Frontal cortex (tissue), 4 donors: ENCODE measurements at places on chromosomes 7 and 10.

GRCh38 chr7:794671-795329, 37.5 kb upstream of the SUN1 start:
- DNase-seq = no peak

GRCh38 chr7:118372530-118372929, 148.0 kb downstream of the ANKRD7 start:
- DNase-seq = no peak

DNA sequence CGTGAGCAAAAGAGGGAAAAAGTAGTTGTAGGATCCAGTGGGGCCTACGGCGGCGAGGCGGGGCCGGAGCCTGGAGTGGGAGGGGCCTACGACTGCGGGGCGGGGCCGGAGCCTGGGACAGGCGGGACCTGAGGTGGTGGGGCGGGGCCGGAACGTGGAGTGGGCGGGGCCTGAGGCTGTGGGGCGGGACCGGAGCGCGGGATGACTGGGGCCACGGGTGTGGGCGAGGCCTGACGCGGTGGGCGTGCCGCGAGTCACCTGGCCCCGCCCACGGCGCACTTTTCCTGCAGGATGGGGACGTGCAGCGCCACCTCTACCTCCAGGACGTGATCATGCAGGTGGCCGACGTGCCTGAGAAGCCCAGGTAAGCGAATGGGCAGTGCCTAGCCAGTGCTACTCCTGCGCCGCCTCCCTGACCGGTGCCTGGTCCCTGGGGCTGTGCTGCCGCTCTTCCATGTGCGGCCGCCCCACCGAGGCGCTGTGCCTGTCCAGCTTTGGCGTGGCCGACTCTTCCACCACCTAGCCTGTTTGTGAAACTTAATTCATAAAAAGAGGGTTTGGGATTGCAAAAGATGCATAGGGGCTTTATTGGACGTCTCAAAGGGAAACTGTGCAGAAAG, 496 bp downstream of the ZNF511 start:
- peak; percentile 98 for DNase-seq

DNA sequence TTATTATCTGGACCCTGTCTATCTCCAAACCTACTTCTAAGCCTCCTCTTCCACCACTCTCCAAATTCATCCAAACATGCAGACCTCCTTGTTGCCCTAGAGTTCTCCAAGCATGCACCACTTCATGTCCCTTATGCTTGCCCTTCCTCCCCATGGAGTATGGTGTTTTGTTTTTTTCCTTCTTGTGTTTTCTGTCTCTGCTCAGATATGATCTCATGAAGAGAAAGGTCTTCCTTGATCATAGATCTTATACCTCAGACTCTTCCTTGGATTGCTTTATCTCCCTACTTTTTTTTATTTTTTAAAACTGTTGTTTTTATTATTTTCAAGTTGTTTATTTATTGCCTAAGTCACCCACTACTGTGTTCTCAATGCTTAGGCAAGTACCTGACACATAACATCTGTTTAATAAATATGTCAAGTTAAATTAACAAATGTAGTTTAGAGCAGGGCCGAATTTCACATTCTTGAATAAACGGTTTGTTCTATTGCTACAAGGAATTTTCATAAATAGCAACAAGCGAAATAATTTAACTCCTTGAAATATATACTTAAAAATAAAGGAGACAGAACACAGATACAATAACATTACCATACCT, 84.5 kb downstream of the HGF start:
- DNase-seq = no peak

- no peak for DNase-seq
Measured at GRCh38 chr10:54133203-54133602, 667.8 kb downstream of the PCDH15 start.

GRCh38 chr10:42367532-42368230, 270.7 kb downstream of the ZNF33B start:
- DNase-seq = peak; percentile 86

DNA sequence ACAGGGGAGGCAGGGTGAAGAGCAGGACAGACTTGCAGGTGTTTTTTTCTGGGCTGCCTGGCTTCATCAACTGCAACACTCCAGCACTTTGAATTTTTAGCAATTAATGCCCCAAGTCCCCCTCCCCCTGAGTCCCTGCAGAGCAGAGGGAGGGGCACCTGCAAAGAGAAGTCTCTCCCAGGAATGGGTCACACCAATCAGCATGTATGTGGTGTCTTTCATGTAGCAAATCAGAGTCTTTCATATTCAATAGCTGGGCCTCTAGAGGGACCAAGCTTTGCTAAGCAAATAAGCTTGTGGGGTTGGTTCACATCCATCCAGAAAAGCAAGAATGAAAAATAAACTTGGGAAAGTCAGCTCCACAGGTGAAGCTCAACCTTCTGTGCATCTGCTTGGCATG, 90.7 kb downstream of the PARP12 start:
- DNase-seq = no peak

- DNase-seq = no peak
Measured at GRCh38 chr7:22319424-22320403, 37.2 kb downstream of the RAPGEF5 start.

- DNase-seq = no peak
Measured at GRCh38 chr7:95609277-95609971, 13.1 kb upstream of the PDK4 start.

DNA sequence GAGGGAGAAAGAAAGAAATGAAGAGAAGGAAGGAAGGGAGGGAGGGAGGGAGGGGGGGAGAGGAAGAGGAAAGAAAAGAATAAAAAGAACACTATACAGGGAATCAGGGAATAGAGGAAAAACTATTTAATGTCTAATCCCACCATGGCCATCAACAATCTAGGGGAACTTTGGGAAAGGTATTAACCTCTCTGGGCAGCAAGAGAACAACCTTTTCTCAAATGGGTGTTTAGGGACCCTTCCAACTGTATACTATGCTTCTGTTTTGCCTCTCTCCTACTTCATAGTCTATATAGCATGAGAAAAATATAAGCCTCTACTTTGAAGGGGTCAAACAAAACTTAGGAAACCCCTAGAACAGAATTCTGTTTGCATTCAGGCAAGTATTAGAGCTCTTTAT, 54.5 kb downstream of the CHCHD3 start:
- DNase-seq = no peak

DNA sequence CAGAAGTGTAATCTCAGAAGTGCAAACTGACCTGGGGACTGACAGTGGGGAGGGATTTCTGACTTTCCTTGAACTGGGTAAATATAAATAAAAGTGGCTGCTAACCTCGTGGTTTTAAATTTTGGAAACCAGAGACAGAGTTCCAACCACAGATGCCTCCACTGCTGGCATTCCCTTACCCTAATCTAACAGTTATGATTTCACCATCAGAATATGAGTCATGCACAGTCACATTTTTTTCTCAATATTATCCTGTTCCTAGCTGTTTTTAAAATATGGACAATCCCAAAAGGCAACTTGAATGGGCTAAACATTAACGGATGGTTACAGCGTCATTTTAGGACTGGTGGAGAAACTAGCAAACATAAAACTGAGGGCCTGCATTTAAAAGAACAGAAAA, 264.3 kb upstream of the INHBA start:
- DNase-seq = no peak

DNA sequence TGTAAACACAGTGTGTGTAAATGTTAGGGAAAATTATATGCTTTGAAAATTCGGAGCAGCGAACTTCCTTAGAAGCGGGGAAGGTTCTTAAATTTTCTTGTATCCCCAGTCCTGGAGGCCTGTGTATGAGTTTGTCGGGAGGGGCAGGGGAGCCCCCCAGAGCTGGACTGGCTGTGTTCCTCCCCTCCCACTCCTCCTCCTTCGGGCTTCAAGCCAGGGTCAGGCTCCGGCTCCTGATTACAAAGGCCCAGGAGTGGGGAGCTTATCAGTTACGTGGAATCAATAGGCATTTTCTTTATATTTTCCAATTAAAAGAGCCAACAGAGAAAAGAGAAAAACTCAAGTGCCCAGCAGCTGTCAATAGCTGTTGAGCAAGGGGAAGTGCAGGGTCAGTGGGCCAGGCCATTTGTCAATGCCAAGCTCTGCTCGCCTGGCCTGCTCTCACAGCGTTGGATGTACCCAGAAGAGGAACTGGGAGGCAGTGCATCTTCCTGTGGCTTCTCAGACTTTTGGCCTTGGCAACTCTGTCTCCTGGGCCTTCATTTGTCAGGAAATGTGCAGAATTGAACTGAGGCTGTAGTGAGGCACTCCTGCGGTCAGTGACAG, 156.9 kb upstream of the PCBD1 start:
- DNase-seq = no peak

GRCh38 chr7:2503056-2503941, 16.3 kb upstream of the LFNG start:
- no peak for DNase-seq

DNA sequence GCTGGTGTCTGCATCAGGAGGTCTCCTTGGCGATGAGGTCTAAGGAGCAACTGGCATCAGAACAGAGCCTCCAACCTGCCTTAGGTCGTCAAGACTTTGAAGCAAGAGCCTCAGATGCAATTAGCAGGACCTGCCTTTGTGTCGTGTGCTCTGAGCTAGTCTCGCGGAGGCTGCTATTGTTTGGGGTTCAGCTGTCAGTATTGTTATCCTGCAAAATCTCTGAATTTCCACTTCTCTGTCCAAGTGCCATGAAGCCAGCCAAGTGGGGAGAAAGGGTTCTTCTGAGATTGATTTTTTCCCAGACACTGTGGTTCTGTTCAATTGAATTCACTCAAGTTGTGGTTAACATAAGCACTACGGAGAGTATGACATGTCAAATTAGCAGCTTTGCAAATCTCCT, 78.7 kb downstream of the ADARB2 start:
- no peak for DNase-seq

DNA sequence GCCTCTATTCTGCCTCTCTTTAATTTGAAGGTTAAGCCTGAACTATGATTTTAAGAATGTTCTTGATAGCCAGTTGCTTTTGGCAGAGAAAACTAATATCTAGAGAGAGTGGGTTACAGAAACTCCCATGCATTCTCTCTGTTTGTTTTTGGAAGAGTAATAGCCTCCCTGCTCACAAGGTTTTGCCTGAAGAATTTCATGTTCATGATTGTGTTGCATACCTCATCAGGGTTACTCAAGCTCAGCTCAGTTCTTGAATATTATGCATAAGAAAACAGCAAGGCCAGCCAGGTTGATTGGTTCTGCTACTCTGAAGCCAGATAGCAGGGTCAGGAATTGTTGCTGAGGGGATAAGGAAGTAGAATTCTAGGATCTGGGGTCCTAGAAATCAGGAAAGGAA, 137.4 kb downstream of the MDFIC start:
- DNase-seq = no peak

DNA sequence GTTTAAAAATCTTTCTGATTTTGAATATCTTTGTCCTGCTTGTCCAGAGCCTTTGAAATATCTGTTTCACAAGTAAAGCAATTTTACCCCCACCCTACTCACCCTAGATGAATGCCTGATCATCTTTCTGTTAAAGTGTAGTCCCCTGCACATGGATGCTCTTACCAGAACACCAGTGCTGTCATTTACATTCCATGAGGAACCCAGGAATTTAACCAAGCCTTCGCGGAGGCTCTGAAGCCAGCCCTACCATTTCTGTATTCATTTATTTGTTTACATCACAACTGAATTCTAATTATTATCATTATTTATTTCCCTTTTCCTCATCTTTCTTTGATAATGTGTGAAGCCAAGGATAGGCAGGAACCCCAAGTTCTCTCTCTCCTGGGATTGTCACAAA, 167.8 kb upstream of the MYO3A start:
- no peak for DNase-seq

DNA sequence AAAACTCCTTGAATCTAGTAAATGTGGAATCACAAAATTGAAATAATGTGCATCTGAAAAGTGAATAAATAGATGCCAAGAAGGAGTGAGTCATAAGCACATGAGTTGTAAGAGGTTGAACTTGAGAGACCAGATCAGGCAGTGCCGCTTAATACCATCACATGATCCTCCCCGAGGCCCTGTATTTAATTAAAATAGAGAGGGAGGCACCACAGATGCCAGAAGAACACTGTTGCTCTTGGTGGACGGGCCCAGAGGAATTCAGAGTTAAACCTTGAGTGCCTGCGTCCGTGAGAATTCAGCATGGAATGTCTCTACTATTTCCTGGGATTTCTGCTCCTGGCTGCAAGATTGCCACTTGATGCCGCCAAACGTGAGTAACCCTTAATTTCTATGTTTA, at the start of gene GPNMB:
TSS of gene GPNMB (plus strand) at position 221 of the 400 bp plus-strand sequence. CDS start at position 304, 83 bp downstream.
- DNase-seq = peak; percentile 25

DNA sequence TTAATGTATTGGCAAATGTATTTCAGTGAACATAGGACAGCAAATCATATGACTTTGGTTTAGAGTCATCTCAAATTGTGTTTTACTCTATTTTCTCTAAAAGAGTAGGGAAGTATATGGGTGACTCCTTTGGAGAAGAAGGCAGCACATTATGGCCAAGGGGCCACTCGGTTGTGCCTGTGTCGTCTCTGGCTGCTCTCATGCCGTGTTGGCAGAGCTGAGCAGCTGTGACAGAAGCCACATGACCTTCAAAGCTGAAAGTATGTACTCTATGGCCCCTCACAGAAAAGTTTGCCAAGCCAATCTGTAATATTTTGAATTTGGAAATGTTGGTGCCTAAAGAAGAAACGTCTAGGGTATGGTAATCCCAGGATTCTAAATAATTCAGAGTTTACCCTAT, 47.5 kb downstream of the TASOR2 start:
- DNase-seq = no peak

DNA sequence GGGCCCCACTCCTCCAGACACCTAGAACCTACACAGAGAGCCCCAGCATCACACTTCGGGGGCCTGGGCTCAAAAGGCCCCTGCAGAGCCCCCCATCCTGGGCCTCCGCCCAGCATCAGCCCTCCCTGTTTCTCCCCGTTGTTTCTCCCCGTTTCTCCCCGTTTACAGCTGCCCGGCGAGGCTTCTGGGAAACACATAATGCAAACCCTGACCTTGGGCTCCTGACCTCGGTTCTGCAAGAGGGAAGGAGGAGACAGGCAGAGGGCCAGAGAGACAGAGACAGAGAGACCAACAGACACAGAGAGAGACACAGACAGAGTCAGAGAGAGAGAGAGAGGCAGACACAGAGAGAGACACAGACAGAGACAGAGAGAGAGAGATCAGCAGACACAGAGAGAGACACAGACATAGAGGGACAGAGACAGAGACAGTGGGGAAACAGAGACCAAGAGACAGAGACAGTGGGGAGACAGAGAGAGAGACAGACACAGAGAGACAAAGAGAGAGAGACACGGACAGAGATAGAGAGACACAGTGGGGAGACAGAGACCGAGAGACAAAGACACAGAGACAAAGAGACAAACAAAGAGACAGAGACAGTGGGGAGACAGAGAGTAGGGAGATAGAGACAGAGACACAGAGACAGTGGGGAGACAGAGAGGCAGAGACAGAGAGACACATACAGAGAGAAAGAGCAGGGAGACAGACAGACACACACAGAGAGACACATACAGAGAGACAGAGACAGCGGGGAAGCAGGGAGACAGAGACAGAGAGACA, 12.5 kb downstream of the VENTX start:
- DNase-seq = no peak

DNA sequence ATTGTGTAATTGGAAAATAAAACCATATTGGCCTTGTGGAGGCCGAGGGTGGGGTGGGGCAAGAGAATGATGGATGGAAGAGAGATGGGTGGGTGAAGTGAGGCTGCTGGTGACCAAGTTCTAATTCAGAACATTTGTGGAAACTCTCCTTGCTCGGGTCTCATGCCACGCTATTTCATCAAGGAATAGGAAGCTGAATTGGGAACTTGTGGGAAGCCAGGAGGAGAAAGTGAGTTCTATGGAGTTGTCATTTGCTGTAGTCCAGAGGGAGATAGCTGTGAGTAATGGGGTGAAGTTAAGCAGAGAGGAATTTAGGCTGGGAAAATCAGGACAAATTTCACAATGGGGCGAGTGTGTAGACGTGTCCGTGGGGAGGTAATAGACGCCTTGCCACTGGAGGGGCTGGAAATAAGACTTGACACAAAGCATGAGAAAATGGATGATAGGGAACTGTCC, 339.2 kb downstream of the LRMDA start:
- no peak for DNase-seq

GRCh38 chr10:124092250-124092859, 1.0 kb downstream of the CHST15 start:
- peak; percentile 77 for DNase-seq
